GM23248 (cell line): ENCODE measurements at places on chromosomes 7 and 10.
A peak's percentile ranks its signal among the peaks of the same experiment; 100 is the strongest.

GRCh38 chr7:36746347-36746746 is 22.1 kb upstream of the AOAH start:
- no peak for DNase-seq

- DNase-seq, result no peak
Observed at GRCh38 chr10:126479280-126479895, 91.1 kb upstream of the ADAM12 start.

- no peak for DNase-seq
Observed at GRCh38 chr7:8018961-8019360, 50.4 kb downstream of the GLCCI1 start.

DNA sequence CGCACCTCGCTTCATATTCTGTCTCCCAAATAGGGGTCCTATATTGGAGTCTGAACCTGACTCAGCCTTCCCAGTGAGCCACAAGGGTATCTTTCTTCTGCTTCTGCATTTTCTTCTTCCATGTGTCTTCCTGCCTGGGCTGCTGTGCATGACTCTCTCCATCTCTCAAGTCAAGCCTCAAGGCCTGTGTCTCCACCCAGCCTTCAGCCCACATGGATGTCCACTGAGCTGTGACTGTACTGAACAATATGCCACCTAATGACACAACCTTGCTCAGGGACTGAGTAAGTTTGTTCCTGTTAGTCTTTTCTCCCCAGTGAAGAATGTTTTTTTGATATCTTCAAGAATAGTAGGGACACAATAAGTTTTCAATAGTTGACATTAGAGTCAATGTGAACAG is 162.7 kb upstream of the TBX20 start:
- no peak for DNase-seq

DNA sequence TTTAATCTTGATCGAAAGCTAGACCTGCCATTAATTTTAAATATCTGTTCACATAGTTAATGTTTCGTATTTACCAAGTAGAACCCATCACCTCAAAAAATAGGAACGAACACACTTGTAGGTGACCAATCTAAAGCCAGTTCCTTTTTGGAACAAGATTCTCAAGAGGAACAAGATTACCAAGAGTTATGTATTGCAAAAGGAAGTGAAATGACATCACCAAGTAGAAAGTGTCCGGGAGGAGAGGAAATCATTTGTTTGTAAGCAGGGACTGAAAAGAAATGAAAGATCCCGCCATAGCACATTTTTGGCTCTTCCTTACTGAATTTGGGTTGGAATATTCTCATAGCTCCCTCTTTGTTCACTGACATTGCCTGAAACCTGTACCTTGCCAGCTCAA is 1200.5 kb downstream of the SORCS1 start:
- DNase-seq, result no peak

DNA sequence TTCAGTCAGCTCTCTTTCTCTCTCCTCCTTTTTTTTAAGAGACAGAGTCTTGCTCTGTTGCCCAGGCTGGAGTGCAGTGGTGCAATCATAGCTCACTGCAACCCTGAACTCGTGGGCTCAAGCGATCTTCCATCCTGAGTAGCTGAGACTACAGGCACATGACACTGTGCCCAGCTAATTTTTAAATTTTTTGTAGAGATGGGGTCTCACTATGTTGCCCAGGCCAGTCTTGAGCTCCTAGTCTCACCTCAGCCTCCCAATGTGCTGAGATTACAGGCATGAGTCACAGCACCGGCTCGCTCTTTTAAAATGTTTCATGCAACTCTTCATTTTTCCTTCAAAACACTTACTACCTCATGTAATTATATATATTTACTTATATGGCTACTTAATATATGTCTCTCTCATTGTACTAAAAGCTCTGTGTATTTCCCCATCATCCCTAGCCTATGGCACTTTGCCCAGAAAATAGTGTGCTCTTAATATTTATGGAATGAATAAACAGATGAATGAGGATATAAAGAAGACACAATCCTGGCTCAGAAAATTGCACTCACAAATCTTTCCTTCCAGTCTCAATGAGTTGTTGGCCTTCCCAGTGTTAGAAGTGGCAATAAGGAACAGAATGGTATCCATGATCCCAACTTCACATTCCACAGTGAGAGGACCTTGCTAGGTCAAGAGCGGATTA is 33.9 kb downstream of the EBLN1 start:
- DNase-seq, result peak; percentile 6

DNA sequence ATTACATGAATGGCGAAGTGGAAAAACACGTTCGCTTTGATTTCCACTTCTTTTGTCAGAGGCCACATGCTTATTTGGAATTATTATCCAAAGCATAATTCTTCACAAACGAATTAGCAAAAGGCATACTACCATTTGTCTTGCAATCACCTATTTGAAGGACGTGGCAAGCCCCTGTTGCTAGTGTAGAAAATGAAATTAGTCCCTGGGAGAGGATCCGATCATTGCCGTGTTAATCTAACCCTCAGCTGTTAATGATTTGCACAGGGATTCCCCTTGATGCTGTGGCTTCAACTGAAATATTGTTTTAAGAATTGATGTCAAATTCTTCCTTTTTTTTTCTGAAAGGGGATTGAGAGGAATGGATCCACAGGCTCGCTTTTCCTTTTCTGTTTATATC is 4.6 kb downstream of the AGMO start:
- no peak for DNase-seq

DNA sequence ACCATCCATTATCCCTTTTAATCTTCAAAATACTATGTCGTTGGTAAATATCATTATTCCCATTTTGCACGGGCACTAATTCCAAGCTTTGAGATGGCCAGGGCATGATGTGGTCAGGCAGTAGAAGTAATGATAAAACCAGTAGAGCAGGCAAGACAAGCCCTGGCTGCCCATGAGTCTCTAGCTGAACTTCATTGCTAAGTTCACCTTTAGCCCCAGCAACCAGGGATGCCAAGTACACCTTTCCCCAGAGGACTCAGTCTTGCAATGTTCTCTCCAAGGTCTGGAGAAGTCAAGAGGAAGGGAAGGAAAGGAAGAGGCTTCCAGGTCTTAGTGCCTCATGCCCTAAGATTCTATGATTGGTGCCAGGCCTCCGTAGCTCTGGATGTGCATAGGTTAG is 203.2 kb downstream of the PLXNA4 start:
- DNase-seq, result no peak

- DNase-seq, result no peak
Observed at GRCh38 chr10:129381741-129382140, 85.3 kb upstream of the MGMT start.

DNA sequence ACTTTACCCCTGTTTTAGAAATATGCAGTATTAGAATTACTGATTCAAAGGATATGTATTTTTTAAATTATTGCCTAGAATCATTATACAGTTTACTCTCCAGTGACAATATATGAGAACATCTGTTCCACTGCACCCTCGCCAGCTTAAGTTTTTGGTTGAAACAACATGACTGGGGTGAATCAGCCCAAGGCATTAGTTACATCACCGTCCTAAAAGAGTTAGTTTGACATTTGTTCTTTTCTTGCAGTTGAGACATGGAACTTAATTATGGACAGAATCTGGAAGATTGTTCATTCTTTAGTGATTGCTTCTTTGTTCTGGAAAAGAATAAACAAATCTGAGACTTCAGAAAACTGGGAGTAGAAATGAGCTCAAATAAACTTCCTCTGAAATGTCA is 167.3 kb upstream of the DKK1 start:
- peak; percentile 76 for DNase-seq

DNA sequence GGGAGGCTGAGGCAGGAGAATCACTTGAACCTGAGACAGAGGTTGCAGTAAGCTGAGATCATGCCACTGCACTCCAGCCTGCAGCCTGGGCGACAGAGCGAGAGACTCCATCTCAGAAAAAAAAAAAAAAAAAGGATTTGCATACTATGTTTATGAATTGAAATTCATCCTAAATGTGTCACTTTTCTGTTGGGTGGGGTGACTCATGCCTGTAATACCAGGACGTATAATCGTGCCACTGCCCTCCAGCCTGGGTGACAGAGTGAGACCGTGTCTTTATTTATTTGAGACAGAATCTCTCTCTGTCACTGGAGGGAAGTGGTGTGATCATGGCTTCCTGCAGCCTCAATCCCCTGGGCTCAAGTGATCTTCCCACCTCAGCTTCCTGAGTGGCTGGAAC is 5.8 kb downstream of the ZNF212 start:
- peak; percentile 65 for DNase-seq

GRCh38 chr10:120511165-120511564 is 54.1 kb downstream of the PLPP4 start:
- peak; percentile 76 for DNase-seq

DNA sequence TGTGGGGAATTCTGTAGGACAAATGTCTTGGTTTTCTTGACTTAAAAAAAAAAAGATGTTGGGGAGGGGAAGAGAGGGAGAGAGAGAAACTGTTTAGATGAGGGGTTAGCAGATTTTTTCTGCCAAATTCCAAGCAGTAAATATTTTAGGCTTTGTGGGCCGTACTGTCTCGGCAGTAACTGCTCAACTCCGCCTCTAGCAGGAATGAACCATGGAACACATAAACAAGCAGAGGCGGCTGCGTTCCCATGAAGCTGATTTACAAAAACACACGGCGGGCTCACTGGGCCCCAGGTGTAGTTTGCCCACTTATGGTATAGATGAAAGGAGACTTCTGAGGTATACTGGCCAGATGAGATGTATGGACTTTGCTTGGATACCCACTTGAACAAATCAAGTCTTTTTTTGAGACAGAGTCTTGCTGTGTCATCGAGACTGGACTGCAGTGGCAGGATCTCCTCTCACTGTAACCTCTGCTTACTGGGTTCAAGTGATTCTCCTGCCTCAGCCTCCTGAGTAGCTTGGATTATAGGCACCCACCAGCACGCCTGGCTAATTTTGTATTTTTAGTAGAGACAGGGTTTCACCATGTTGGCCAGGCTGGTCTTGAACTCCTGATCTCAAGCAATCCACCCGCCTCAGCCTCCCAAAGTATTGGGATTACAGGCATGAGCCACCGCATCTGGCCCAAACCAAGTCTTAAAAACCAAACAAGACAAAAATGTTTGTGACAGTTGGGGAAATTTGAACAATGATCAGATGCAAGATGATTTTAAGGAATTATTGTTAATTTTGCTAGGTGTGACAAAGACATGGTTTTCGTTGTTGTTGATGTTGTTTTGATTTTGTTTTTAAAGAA is 9.7 kb upstream of the ADAMTS14 start:
- no peak for DNase-seq

DNA sequence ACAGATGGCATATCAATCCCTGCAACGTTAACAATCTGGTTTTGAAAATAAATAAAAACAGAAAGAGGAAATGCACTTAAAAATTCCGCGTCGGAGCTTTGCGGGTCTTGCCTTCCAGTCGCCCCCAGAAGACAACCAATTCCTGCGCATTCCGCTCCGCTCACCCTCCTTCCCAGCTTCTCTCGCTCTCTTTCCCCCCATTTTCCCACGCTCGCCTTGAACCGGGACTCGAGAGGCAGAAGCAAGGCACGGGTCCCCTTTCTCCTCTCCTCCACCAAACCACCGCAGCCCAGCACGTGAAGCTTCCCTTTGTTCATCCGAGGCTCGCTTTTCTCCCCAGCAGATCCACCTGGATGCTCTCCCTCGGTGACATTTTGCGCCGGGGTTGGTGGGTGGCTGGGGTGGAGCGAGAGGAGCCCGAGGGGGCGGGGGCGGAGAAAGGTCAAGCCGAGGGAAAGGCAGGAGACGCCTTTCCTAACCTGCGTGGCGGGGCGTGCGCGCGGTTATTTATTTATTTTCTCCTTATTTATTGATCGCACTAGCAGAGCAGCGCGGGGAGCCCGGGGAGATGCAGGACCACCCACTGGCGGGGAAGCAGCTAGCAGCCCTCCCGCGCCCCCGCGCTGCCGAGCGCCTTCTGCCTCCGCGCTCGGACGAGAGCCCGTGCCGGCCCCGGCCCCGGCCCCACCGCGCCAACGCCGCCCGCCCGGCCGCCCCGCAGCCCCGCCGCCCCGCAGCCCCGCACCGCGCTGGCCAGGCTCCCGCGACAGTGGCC is at the start of gene KCND2:
Gene KCND2, plus strand, starts transcription at position 475 of the 775 bp plus-strand sequence.
- DNase-seq, result peak; percentile 40

DNA sequence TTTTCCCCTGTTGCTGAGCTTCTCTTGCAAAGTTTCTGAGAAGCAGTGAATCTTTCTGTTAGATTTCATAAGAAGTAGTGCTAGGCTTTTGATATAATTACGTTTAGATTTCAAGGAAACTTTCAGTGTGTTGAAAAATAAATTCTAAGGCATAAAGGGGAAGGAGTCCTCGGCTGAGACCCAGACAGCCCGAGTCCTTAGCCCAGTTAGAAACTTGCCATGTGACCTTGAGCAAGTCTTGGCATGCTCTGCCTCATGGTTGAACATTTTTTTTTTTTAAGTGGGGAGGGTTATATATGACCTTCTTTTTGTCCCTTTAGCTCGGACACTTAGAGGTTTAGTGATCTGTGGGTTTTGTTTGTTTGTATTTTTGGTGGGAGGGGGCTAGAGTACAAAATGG is 117.5 kb downstream of the TCF7L2 start:
- no peak for DNase-seq

GRCh38 chr10:130218936-130219335 is 82.7 kb downstream of the GLRX3 start:
- DNase-seq, result no peak

GRCh38 chr7:44103923-44104859 is at the start of gene AEBP1:
Gene AEBP1, plus strand, starts transcription at chr7:44104345. Its CDS starts 321 bp downstream, at chr7:44104666.
- DNase-seq, result peak; percentile 65

- DNase-seq, result peak; percentile 74
Observed at GRCh38 chr10:102796407-102797176, 40.6 kb downstream of the CYP17A1 start.
